CD4-positive, alpha-beta memory T cell (primary cell): ENCODE measurements at places on chromosomes 2 and 18. TPM values are rescaled to one million over a fixed set of nuclear protein-coding genes. Genes with fewer than 3 reads are reported as not detected.

GRCh38 chr2:66682476-66682875 lies 247.6 kb downstream of the MEIS1 start:
- DNase-seq: no peak

- DNase-seq: no peak
Observed at GRCh38 chr2:197369933-197370320, 59.3 kb upstream of the ANKRD44 start.

DNA sequence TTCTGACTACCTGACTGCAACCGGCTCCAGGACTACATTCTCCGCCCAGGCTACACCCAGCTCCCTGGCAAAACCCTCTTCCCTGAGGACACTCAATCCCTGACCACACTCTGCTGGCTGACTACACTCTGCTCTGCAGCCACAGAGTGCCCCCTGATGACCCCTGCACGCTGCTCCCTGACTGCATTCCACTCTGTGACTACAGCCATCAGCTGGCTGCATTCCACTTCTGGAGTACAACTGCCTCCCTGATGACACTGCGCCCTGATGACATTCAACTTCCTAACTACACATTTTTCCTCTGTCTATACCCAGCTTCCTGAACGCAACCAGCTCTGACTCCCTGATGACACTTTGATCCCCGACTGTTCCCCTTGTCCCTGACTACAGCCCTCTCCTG lies 71.3 kb upstream of the NRXN1 start:
- no peak for DNase-seq

Gene ANKRD30BL
- total RNA-seq: not detected

Gene ALPG
- not detected for total RNA-seq

Gene COL4A4
- total RNA-seq: not detected

Gene ZBTB7C
- total RNA-seq: not detected

Gene IL1F10
- not detected for total RNA-seq
